Stimulated activated CD4-positive, alpha-beta T cell treated with anti-CD3 and anti-CD28 coated beads, TNF-alpha, amount 100 ng/mL, for 4 hours (primary cell): ENCODE measurements at places on chromosomes 12 and 14.

DNA sequence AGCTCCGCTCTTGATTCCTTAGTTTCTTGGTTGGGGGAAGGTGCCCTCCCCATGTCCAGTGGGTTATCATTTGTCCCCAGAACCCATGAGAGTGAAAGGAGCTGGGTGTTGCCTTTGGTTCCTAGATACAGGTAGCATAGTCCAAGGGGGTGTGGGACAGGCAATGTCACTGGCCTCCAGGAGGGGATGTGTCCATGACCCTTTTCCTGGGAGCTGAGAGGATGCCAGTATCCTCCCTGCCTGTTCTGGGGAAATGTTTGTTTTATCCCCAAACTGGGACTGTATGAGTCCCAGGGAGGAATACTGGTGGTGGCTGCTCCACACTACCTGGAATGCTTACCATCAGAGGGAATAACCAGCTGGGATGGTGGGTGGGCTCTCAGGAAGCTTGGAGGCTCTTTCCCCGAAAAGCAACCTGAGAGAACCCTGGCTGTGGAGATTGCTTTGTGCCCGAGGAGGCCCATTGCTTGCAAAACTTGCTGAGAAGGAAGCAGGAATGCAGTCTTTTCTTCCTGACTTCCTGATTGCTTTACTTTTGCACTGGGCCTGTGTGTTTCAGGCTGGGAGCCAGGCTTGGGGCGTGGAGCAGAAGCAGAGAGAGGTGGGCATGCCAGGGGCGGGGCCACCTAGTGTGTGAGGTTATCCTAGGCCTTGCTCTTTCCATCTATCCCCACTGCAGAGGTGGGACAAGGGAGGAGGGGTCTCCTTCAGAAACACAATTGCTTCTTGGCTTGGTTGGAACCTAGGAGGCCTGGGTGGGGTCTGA, 715 bp upstream of the SLC10A1 start:
- no peak for DNase-seq

- DNase-seq = no peak
Observed at GRCh38 chr14:61489512-61489911, 168.1 kb downstream of the PRKCH start.

- DNase-seq = no peak
Observed at GRCh38 chr12:37672655-37673260, 643.8 kb upstream of the ALG10B start.

DNA sequence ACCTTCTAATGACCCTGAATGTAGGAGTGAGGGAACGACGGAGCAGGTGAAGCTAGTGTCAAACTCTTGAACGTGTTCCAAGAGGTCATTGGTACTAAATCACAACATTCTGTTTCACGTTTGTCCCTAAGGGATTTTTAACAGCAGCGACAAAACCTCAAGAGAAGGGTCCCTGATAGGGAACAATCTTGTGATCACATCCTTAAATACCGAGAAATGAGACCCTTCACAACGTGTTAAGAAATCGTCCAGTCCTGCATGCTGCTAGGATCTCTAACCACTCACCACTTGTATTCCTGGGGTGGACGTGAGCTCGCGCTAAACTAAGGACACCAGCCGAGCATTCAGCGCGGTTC, 134.1 kb upstream of the KRAS start:
- DNase-seq = no peak

GRCh38 chr12:100632445-100632892, 59.0 kb downstream of the GAS2L3 start:
- DNase-seq = no peak

- no peak for DNase-seq
Observed at GRCh38 chr12:95623554-95624170, 72.4 kb upstream of the USP44 start.

GRCh38 chr12:130761537-130762318, 45.6 kb upstream of the RIMBP2 start:
- peak; percentile 45 for DNase-seq

GRCh38 chr12:67434671-67435370, 165.7 kb downstream of the CAND1 start:
- DNase-seq = no peak

GRCh38 chr12:47709237-47709636, 3.4 kb upstream of the RPAP3 start:
- no peak for DNase-seq

GRCh38 chr14:34348592-34348991, 113.4 kb downstream of the SPTSSA start:
- DNase-seq = no peak

GRCh38 chr12:3182426-3182825, 105.2 kb downstream of the TSPAN9 start:
- DNase-seq = no peak

GRCh38 chr12:15581006-15581405, 208.2 kb downstream of the EPS8 start:
- no peak for DNase-seq

GRCh38 chr12:72995616-72996015, 723.4 kb downstream of the TRHDE start:
- DNase-seq = no peak

DNA sequence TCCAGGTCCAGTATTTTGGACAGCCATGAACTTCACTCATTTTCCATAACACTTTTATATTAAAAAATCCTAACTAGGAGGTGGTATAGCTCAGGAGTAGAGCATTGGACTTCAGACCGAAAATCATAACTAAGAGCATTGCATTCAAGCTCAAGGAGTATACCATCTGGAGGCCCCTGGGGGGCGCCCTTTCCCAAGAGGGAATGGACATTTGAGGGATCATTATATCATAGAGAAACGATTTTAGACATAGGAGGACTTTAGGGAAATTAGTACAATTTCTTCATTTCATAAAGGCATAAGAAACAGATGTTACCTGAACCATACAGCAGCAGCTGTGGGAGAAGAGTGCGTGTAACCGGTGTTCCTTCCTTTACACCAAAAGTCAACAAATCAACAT, 5.2 kb upstream of the ATG14 start:
- no peak for DNase-seq

DNA sequence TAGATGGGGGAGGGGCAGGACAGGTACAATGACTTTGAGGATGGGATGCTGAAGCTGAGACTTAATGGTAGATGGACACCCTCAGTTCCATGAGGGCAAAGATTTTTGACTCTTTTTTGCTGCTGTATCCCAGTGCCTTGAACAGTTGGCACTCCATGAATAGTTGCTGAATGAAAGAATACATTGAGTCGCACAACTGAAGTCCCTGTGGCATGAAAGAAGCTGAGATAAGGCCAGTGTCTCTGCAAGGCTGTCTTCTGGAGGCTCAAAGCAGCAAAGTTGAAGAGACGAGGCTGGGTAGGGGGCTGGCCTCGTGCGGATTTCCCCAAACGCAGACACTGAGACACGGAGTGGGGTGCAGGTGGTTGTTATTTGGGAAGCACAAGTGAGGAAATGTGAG, 179.3 kb downstream of the ADCK1 start:
- no peak for DNase-seq

- DNase-seq = no peak
Observed at GRCh38 chr12:120237360-120238171, 28.0 kb downstream of the PXN start.

GRCh38 chr12:111010061-111010460, 89.7 kb upstream of the MYL2 start:
- DNase-seq = no peak

DNA sequence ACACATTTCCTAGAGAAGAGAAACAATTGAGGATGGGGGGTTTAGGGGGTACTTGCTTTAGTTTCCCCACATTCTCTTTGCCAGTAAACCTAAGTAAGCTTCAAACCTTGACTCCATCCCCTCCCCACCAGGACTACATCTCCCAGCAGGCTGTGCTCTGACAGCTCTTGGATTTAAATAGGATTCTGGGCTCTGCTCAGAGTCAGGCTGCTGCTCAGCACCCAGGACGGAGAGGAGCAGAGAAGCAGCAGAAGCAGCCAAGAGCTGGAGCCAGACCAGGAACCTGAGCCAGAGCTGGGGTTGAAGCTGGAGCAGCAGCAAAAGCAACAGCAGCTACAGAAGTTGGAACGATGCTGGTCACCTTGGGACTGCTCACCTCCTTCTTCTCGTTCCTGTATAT, 20.6 kb downstream of the RDH12 start:
- no peak for DNase-seq

DNA sequence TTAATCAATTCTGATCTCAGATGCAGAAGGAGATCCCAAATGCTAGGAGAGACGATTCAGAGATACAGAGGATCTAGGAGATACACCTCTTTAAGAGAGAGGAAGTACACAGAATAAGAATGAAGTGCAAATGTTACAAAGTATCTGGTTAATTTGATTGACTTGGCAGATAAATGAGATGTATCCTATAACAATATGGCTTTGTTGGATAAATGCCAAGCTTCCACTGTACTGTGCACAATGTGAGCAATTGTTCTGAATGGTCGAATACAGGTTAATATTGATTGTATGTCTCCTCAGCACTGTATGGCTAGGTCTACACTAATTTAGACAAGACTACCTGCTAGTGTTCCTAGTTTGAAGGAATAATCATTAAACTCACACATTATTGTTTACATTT, 119.6 kb upstream of the PTPRB start:
- DNase-seq = no peak

DNA sequence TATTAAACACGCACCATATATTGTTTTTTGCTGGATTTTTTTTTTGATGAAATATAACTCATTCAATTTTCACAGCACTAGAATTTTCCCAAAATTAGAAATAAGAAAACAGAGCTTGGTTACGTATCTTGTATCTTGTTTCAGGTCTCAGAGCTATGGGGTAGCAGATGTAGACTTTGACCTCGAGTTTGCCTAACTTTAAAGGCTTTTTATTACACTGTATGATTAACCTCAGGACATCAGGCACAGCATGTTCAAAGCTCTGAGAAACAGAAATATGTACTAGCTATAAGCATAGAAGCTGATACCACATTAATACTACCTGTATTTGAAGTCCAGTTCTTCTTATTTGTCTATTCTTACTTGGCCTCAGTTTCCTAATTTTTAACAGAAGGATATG, 171.9 kb upstream of the KITLG start:
- no peak for DNase-seq

DNA sequence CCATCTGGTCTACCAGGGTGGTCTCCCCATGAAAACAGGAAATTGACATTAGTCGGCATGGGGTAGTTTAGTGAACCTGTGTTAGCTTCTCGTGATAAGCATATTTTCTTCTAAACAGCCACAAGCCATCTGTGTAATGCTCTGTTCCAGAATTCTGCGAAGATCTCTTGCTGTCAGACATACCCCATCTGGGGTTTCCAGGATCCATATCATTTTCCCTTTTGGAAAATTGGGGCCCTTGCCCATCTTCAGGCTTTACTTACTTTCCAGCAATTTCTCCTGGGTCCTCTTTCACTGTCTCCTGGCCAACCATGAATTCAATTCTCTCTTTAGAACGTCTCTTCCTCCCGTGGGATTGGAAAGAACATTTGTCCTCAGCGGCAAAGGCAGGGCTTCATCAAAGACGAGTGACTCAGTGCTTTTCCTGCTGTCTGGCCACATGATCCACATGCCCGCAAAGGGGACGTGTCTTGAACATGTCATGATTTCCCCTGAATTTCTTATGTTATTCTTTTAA, 21.4 kb upstream of the NCOR2 start:
- DNase-seq = no peak

GRCh38 chr12:95083471-95083870, 10.1 kb upstream of the NR2C1 start:
- DNase-seq = no peak

- DNase-seq = no peak
Observed at GRCh38 chr12:56836800-56837663, 73.9 kb downstream of the HSD17B6 start.

- peak; percentile 6 for DNase-seq
Observed at GRCh38 chr14:81164167-81164774, 56.5 kb downstream of the GTF2A1 start.

GRCh38 chr12:97223419-97223818, 239.2 kb upstream of the RMST start:
- no peak for DNase-seq

- DNase-seq = no peak
Observed at GRCh38 chr12:64636856-64637255, 26.6 kb downstream of the RASSF3 start.

GRCh38 chr12:56476972-56477432, 8.6 kb downstream of the SPRYD4 start:
- DNase-seq = no peak

GRCh38 chr14:61813096-61813606, 50.9 kb downstream of the SNAPC1 start:
- DNase-seq = no peak

DNA sequence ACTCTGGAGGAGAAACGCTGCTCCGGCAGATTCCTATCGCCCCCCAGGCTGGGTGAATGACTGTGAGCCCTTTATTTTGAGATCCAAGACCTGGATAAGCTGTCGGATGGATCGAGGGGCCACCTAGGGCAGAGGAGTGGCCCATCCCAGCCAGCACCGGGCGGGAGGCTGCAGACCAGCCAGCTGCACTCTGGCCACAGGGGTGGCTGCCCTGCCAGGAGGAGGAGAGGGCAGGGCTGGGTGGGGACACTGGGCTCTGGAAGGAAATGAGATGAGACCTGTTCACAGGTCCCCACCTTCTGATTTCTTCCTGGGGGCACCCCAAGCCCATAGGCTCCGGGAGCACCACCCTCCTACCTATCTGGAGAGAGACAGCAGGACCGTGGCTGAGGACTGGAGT, 140.0 kb downstream of the PIWIL1 start:
- no peak for DNase-seq

DNA sequence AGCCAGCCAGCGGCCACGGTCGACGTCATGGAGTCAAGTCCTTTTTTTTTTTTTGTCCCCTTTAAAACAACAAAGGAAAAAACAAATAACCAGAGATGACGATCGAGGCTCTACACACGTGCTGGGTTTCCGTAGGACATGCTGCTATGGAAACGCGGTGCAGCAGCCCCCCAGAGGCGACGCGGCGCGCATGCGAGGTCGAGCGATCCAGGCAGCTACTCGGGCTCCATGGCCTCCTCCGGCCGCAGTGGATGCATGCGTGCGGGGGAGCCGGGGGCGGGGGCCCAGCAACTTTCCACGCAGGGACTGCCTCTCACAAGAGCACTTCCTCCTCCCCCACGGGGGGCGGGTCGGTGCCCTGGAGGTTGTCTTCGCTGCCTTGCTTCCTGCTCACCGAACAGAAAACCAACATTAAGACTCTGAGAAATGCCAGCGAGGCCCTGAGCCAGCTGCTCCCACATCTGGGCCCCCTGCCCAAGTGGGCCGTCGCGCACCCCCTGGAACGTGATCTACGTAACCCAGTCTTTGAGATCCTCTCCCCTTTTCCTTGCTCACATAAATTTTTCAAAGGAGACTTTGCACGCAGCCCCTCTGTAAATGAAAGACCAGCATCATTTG, 30.7 kb downstream of the P2RX4 start:
- DNase-seq = peak; percentile 83

- no peak for DNase-seq
Observed at GRCh38 chr12:126343321-126343720, 1278.1 kb downstream of the AACS start.

- DNase-seq = no peak
Observed at GRCh38 chr14:68164711-68165113, 345.1 kb downstream of the RAD51B start.

- no peak for DNase-seq
Observed at GRCh38 chr12:26047401-26048226, 77.2 kb downstream of the BHLHE41 start.

DNA sequence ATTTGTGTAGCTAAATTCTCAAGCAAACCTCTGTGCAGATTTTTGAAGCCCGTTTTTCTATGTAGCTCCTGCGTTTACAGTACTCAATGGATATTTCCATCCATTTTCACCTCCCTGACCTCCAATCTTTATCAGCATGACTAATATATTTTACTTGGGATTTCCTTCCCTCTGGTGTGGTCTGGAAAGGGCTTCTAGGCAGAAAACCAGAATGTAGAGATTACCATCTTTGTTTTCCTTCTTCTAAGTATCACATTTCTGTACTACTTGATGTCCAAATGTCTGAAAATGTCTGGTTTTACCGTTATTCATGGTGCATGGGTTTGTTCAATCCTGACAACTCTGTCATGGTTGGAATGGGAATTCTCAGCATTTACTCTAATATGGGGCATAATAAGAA, 907.6 kb upstream of the FLRT2 start:
- DNase-seq = no peak
